ENCODE measurements at places on chromosomes 3 and 15.
A peak's percentile ranks its signal among the peaks of the same experiment; 100 is the strongest.

- DNase-seq: no peak
These were observed 1026.5 kb upstream of the CFAP20DC start for GRCh38 chr3:60076331-60076730.

GRCh38 chr3:151351648-151352047 lies 22.3 kb upstream of the P2RY13 start:
- no peak for DNase-seq

DNA sequence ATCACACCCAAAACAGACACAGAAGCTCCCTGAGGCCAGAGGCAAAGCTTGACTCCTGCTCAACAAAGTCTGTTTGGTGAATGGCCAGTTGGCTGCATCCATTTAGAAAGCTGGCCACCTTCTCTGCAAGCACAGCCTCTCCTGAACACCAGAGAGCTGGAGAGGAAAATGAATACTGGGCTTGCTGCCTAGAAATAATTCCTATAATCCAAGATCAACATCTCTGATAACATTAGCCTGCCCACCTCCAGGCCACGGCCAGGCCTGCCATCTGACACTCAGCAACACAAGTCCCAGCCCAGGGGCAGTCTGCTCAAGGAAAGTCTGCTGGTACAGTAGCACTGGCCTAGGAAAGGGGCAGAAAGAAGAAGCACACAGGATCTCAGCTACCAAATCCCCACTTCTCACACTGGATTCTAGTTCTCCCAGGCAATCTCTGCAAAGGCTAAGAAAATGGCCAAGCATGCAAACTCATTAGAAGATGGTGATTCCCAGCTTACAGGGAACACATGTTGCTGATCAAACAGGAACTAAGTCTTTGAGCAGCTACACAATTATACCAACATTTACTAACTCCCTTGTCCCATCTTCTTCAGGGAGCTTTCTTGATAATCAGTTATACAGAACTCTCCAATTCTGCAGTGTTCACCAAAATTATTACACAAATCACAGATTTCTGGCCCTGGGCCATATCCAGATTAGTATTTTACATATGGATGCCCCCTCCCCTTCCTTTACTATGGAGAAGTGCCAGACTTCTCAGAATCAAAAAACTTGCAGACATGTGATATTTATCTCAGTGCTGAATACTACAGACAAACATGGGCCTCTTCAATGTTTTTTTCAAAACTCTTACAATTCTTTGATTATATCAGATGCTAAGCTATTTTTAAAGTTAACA lies 9.9 kb downstream of the TBC1D2B start:
- DNase-seq: peak; percentile 45

DNA sequence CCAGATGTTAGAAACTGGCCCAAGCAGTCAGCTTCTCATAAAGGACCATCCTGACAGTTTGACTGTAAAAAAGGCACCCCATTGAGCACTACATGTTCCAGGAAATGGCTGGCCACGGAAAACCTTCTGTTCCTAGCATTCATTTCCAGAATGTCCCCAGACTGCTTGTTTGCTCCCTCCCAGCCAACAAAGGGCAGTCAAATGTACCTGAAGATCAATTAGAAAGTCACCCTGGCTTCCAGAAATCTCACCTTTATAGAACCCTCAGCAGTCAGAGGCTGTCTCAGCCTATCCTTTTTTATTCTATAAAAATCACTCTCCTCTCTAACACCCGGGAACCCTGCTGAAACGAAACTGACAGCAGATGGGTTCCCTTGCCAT lies 784 bp upstream of the SAMMSON start:
- no peak for DNase-seq

- DNase-seq: no peak
These were observed 40.0 kb downstream of the ZNF589 start for GRCh38 chr3:48280881-48281280.

DNA sequence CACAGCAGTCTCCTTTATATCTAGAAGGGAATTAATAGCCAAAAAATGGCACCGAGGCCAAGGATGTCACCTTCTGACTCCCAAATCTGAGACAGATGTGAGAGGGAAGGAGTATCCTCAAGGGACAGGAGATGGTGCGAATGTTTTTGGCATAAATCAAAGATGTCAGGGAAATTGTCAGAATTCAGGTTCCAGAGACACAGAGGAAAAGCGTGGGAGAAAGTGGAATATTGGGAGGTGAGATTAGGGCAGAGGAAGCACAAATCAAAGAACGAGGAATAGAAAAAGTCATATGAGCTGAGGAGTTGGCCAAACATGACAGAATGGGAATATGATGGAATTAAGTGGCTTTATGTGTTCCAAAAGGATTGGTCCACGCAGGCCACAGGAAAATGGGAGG lies 6.0 kb downstream of the CCR5AS start:
- DNase-seq: no peak

- peak; percentile 72 for DNase-seq
These were observed 78.8 kb downstream of the FBN1 start for GRCh38 chr15:48566668-48567067.

- DNase-seq: no peak
These were observed 144.3 kb upstream of the ADAMTS9 start for GRCh38 chr3:64832098-64832497.

- no peak for DNase-seq
These were observed 39.2 kb downstream of the MBNL1 start for GRCh38 chr3:152307829-152308474.

GRCh38 chr3:110419601-110420000 lies 652.0 kb upstream of the NECTIN3 start:
- peak; percentile 63 for DNase-seq

- peak; percentile 61 for DNase-seq
These were observed 72.3 kb downstream of the TAMM41 start for GRCh38 chr3:11774296-11774877.

DNA sequence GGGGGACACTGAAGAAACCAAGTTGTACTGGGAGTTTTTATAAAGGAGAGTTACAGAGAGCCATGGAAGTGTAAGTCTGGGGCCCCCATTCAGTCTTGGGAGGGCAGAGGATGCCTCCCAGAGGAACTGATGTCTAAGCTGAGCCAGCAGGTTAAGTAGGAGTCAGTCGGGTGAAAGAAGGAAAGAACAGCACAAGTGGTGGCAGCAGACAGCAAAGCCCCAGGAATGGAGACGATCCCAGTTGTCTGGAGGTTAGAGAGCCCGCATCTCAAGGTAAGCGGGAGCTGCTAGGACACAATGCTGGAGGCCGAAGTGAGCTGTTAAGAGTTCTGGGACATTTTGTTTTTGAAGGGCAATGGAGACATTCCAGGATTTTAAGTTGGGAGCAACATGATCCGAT lies 88.8 kb downstream of the TAMM41 start:
- DNase-seq: no peak

DNA sequence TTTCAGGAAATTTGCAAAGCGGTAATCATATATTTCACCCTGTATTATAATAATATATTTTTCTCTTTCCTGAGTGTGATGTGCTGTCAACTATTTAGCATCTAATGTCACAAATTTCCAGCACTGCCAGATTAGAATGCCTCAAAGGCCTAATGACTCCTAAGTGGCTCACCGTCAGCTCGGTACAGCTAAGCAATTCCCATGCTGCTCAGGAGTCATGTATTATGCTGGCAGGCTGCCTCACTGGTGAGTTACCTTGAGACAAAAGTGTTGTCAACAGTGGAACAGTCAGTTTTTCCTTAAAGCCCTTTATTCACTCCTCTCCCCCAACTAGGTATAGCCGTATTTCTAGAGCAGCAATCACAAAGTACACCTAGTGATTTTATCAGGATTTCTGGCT lies 83.6 kb downstream of the NSUN3 start:
- DNase-seq: no peak

DNA sequence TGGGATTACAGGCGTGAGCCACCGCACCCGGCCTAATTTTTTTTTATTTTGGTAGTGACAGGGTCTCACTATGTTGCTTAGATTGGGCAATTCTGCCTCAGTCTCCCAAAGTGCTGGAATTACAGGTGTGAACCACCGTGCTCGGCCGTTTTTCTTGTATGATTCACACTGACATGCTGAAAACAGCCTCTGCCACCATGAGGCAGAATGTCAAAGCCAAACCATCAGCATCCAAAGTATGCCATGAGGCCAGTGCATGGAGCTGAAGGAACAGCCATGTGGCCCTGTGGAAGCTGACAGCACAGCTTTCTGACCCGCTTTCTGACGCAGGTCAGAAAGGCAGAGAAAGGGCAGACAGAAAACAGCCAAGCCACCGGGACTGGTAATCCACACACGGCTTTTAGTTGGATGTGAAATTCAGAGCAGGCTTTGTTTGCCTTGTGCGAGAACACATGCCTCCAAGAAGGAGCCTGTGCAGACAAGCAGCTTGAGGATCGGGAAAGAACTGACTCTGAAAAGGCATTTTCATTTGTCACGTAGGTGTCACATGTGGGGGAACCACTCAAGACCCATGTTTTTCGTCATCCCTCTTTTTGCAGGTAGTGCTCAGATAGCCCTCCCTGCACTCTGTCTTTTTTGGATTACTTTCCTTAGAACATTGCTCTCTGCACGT lies 25.1 kb downstream of the XYLB start:
- DNase-seq: no peak

- peak; percentile 14 for DNase-seq
These were observed 747.6 kb downstream of the NAALADL2 start for GRCh38 chr3:175606650-175607318.

DNA sequence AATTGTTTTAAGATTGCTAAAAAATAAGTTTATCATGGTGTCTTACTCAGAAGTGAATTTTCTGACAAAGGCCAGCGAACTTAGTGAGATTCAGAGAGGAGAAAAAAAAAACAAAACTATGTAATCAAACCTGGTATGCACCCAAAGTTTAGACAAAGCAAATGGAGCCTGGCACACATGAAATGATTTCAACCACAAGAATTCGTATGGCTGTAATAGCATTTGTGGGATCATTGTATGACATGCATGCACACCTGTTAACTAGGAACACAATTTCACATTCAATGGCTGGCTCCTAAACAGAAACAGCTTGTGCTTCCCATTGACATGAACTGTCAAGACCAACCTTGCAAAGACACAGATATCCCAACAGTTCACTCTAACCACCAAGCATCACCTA lies 94.6 kb downstream of the ZIC4 start:
- DNase-seq: no peak

GRCh38 chr3:124467980-124468902 lies 262.0 kb upstream of the UMPS start:
- DNase-seq: peak; percentile 37

DNA sequence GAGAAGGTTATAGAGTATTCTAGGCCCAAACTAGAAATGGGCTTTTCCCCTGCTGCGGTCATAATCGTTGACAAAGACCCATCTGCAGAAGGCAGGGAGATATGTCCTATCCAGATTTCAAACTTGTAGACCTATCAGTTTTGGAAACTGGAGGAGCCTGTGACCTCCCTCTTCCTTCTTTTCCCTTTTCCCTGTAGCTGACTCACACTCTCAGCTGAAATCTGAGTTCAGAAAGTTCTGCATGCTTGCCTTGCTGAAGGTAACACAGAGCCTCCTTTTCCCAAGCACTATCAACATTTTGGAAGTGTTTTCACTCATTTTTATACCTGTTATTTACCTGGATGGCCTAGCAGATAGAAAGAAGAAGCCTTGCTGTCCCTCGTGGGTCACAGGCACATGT lies 59.1 kb upstream of the PSMD6 start:
- DNase-seq: no peak

DNA sequence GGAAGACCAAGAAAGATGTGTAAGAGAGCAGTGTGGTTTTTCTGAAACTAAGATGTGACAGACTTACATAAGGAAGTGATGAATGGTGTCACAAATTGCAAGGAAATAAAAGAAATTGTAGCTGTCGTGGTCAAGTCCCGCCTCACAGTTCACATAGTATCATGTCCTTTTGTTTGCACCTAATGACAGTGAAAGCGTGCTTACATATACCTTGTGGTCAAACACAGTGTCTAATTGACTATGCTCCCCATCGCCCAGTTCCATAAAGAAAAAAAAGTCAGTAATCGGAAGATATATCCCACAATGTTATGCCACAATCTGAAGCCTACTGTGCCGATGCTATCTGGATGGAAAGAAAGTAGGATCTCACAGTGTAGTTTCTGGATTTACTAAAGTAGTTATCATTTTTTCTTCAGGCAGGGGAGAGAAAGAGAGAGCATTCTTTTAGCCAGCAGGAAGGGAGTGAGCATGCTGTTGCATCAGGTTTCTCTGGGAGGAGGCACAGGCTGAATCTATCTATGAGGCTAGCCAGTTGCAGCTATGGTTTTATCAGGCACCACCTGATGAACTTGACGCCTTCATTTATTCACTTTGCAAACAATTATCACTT lies 9.8 kb upstream of the PLSCR1 start:
- peak; percentile 41 for DNase-seq

DNA sequence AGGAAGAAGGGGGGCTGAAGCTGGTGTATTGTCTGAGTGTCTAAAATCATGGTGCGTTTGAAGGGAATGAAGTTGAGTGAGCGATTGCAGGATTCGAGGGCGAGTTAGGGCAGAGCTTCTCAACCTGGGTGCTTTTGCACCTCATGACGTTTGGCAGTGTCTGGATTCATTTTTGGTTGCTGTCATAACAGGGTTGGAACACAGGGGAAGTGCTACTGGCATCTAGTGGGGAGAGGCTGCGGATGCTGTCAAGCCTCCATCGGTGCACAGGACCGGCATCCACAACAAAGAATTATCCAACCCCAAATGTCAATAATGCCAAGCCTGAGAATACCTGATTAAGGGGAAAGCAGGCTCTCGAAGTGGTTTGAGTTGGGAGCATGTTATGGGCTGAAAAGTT lies 120.0 kb downstream of the SLCO3A1 start:
- no peak for DNase-seq

DNA sequence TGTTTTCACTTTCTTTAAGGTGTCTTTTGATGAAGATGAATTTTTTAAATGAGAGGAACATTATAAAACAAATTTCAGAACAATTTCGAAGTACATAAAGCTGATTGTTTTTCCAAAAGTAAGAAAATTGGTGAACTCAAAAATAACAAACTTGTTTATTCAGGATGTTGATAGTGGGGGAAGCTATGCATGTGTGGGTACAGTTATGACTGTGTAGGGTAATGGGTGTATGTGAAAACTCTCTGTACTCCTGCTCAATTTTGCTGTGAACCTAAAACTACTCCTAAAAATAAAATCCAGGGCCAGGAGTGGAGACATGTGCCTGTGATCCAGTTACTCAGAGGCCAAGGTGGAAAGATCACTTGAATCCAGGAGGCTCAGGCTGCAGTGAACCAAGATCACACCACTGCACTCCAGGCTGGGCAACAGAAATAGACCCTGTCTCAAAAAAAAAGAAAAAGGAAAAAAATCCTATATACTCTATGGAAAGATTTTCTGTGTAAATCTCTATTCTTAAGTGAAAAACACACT lies 37.2 kb downstream of the PIK3CB start:
- no peak for DNase-seq

- no peak for DNase-seq
These were observed 171.2 kb downstream of the KLHL25 start for GRCh38 chr15:85623315-85624049.

- DNase-seq: no peak
These were observed 21.2 kb downstream of the WHAMM start for GRCh38 chr15:82830427-82831173.
